Activated CD8-positive, alpha-beta T cell treated with anti-CD3 and anti-CD28 coated beads for 36 hours (primary cell): ENCODE measurements at places on chromosomes 3 and 15. TPM values are rescaled to one million over a fixed set of nuclear protein-coding genes. Genes with fewer than 3 reads are reported as not detected.
A peak's percentile ranks its signal among the peaks of the same experiment; 100 is the strongest.

Gene CPN2
- not detected for total RNA-seq

Gene RAB27A
- 122 TPM for total RNA-seq

Gene ITGB5
- total RNA-seq, result 0.41 TPM

Gene WDR48
- total RNA-seq, result 34.7 TPM

Gene PFN2
- total RNA-seq, result 4.7 TPM

GRCh38 chr3:144369129-144369879 is 397.7 kb downstream of the DIPK2A start:
- no peak for DNase-seq

- DNase-seq, result no peak
Measured at GRCh38 chr15:80852676-80853075, 73.5 kb downstream of the CEMIP start.

DNA sequence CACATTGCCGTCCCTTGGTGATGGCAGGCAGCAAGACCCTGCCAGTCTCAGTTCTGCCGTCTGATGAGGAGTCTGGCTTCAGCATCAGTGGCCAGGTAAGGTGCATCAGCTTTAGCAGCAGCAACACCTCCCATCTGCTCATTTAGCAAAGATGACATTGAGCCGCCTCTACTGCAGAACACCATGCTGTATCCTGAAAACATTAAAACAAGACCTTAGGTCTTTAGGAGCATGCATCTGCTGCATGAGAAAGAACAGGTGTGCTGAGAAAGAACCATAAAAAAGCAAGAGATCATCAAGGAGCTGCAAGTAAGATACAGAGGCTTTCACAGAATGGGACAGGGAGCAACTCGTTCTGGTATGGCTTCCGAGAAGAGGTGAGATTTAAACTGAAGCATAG is 87.5 kb downstream of the SCN11A start:
- DNase-seq, result no peak

GRCh38 chr3:147937341-147937740 is 528.2 kb downstream of the ZIC1 start:
- DNase-seq, result no peak

DNA sequence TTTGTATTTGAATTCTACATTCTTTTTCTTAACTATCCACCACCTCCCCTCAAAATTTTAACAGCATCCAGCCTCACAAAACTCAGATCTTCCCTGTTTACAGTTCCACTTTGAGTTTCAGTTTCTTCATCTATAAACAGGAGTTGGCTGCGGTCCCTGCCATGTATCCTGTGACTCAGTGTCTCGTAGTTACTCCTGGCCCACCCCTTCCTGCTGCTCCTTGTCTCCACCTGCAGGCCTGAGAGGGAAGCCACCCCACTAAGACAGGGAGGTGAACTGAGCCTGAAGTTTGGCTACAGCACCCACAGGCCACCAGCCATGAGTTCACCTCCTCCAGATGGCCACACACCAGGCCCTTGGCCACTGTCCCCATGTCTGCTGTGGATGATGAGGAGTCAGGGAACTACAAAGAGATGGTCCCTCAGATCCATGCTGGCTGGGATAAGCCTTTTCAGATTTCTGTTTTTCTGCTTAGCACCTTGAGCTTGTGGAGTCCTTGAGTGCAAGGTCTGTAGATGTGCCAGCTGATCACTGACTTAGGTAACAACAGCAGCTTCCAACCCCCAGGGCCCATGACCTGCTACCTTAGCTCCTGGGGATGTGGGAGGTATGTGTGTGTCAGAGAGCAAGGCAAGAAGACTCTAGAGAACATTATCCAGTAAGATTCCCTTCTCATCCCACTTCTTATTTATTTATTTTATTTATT is 37.5 kb downstream of the CD86 start:
- peak; percentile 81 for DNase-seq

DNA sequence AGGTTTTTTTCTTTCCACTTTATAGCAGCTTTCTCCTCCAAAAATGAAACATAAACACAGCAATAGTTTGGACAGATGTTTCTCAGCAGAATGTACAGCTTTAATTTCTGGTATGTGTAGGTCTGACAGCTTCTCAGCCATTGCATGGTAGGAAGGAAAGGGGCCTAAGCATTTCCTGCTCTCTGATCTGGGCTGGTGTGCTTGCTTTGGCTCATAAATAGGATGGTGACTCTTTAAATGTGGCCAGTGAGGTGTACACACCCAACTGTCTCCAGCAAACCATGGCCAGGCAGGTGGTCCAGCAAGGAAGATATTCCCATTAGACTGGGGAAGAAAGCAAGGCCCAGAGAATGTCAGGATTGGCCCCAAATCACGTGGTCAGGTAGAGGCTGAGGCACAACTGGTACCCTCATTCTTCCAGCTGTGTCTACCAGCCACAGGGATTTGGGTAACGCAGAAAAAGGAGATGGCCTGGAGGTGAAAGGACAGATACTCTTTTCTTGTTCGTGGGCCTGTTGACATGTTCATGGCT is 52.1 kb downstream of the ITGA11 start:
- DNase-seq, result no peak
